ENCODE measurements at places on chromosomes 2 and 18.

- no peak for DNase-seq
These were observed 63.2 kb upstream of the TCF4 start for GRCh38 chr18:55651236-55651635.

- DNase-seq: no peak
These were observed 4.6 kb downstream of the CD8A start for GRCh38 chr2:86786001-86786536.

DNA sequence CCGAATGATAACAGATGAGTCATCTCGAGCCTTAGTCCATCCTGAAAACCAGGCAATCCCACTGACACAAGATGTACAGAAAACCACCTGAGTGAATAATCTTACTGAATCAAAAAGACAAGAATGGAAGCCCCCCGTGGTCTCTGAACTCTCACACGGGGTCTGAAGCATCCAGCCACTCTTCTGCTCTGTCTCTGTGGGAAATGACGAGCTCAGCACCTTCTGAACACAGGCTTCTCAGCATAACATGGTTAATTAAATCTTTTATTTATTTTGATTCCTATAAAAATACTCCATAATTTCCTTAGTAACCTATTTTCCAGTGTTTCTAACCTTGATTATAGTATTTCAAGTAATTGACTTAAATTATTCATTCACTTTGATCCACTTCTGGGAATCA is 203.7 kb downstream of the TMEM163 start:
- DNase-seq: no peak

DNA sequence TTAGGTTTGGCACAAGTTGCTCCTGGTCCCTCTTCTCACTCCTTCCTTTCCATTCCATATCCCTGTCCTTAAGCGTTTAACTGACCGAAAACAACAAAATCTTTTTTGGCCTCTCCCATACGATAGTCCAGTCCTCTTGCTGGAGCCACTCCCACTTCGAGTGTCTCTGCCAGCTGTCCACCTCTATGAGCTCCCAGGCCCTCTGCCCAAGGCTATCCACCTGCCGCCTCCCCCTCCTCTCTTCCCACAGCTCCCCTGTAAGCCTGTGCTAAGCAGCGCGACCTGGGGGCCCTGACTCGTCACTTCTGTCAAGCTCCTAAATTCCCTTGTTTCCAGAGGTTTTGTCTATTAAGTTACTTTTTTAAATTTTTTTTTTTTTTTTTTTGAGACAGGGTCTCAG is 47.0 kb upstream of the FOSL2 start:
- DNase-seq: no peak

GRCh38 chr18:21284540-21284939 is 42.5 kb downstream of the GREB1L start:
- no peak for DNase-seq

GRCh38 chr18:79136742-79137141 is 67.5 kb downstream of the ATP9B start:
- DNase-seq: no peak

- DNase-seq: no peak
These were observed 63.6 kb upstream of the SH3RF3 start for GRCh38 chr2:109065391-109065734.

Data from GM13976 (cell line).